Upper lobe of left lung (tissue), 6 donors: ENCODE measurements at places on chromosomes 4 and X. TPM values are rescaled to one million over a fixed set of nuclear protein-coding genes. Genes with fewer than 3 reads are reported as not detected.

CCSER1 gene
- 26.1 TPM for total RNA-seq

OTOP1 gene
- total RNA-seq: not detected

PCDH19 gene
- 0.10 TPM for total RNA-seq

TRIM75 gene
- not detected for total RNA-seq

TAF1 gene
- 31.0 TPM for total RNA-seq

SYNPO2 gene
- 56.3 TPM for total RNA-seq

RUFY3 gene
- total RNA-seq: 76.0 TPM

ZNF674 gene
- total RNA-seq: 3.2 TPM

WNK3 gene
- total RNA-seq: 0.91 TPM

DNA sequence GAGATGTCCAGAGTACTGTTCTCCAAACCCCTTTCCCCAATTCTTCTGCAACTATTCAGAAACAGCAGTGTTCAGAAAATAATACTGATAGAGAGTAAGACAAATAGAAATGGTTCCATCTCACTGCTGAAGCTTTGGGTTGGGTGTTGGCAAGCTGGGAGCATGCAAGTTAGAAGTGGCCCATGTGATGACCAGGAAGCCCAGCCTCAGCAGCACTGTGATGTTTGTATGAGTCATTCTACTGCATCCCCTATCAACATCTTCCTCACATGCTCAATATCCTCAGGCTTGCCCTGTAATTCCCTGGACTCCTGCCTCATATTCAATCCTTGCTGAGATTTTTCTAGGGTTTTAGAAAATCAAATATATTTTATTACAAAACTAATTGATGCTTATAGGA is 96.5 kb downstream of the CHRDL1 start:
- DNase-seq: no peak
- H3K4me1 ChIP-seq: no peaks in the 10 kb centered on the region
- H3K27me3 ChIP-seq: no peaks in the 10 kb centered on the region
- no peak overlapping the region for H3K4me3 ChIP-seq
- no peaks in the 10 kb centered on the region for H3K36me3 ChIP-seq

DNA sequence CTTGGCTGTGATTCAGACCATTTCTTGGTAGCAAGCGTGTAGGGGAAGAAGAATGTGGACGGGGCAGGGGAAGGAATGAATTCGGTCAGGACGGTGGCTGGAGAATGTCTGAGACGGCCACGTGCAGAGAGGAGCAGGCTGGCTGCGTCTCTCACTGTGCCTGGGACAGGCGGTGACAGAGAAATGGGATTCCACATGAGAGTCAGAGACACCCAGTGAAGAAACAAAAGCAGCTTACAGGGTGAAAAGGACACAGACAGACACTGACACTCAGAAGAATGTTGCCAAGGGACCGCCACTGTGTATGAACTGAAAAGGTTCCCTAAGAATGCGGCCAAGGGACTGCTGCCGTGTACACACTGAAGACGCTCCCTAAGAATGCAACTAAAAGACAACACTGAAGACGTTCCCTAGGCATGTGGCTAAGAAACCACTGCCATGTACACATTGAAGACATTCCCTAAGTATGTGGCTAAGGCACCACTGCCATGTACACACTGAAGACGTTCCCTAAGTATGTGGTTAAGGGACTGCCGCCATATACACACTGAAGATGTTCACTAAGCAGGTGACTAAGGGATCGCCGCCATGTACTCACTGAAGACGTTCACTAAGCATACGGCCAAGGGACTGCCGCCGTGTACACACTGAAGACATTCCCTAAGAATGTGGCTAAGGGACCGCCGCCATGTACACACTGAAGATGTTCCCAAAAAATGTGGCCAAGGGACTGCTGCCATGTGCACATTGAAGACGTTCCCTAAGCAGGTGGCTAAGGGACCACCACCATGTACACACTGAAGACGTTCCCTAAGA is 49.1 kb downstream of the DHRSX start:
- no peaks in the 10 kb centered on the region for H3K36me3 ChIP-seq
- DNase-seq: no peak
- no peak overlapping the region for H3K27ac ChIP-seq

GRCh38 chr4:3271131-3271530 is 21.7 kb upstream of the RGS12 start:
- H3K4me3 ChIP-seq: no peak overlapping the region
- no peak overlapping the region for H3K27ac ChIP-seq
- DNase-seq: no peak
- H3K36me3 ChIP-seq: no peaks in the 10 kb centered on the region

- DNase-seq: no peak
- no peak overlapping the region for H3K4me3 ChIP-seq
- H3K4me1 ChIP-seq: no peaks in the 10 kb centered on the region
- no peaks in the 10 kb centered on the region for H3K36me3 ChIP-seq
- no peak overlapping the region for H3K27ac ChIP-seq
Measured at GRCh38 chrX:9913146-9913433, 54.1 kb upstream of the CLDN34 start.

DNA sequence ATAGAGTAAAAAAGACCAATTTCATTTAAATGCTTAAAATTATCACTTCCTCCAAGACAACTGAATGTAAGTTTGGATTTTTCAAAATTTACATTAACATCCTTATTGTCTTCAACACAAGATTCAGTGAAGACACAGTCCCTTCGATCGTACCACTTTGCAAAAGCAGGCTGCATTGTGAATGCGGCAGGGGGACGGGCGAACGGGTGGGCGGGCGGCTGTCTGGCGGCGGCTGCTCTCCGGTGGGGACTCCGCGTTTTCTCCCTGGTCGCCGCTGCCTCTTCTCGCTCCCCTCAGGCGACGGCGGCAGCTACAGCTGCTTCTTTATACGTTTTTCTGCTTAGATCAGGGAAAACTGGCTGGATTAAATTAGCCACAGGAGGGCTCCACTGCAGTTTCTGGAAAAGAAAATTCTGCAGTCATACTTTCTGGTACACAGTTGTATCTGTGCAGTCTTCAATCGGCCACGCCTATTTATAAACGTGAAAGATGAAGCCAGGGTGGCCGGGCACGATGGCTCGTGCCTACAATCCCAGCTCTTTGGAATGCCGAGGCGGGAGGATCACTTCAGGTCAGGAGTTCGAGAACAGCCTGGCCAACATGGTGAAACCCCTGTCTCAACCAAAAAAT is 33.9 kb upstream of the HPF1 start:
- no peaks in the 10 kb centered on the region for H3K27me3 ChIP-seq
- peaks cover 9% of the 10 kb centered on the region for H3K4me1 ChIP-seq
- H3K36me3 ChIP-seq: no peaks in the 10 kb centered on the region
- DNase-seq: no peak

- H3K36me3 ChIP-seq: no peaks in the 10 kb centered on the region
- H3K27me3 ChIP-seq: no peaks in the 10 kb centered on the region
- no peak for DNase-seq
- peak overlapping the region; percentile 23 for H3K27ac ChIP-seq
- H3K4me3 ChIP-seq: no peak overlapping the region
Measured at GRCh38 chr4:138954428-138954827, 61.2 kb upstream of the NOCT start.

DNA sequence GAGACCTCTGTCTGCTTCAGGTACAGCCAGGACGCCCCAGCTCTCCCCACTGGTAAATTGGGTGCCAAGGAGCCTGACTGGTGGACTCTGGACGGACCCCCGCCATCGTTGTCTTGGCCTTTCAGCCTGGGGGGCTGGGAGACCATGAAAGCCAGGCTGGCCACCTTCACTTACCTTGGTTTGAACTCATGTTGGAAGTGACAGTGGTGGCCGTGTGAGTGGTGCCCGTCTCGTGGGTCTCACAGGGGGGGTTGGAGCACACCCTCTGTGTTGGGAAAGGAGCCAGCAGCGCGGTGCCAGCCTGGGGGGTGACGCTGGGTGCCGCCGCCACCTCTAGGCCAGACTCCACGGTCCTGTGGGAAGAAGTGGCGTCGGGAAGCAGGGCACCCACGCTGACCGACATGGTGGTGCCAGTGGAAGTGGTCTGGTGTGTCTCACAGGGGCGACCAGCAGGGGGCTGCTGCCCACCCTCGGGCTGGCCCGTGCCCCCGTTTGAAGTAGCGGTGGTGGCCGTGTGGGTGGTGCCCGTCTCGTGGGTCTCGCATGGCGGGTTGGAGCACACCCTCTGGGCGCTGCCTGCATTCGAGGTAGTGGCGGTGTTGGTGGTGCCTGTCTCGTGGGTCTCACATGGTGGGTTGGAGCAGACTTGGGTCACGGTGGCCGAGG is 9.6 kb upstream of the RENBP start:
- no peaks in the 10 kb centered on the region for H3K27me3 ChIP-seq
- no peak for DNase-seq
- peaks cover 99% of the 10 kb centered on the region for H3K36me3 ChIP-seq
- H3K4me3 ChIP-seq: no peak overlapping the region
- no peak overlapping the region for H3K27ac ChIP-seq

- no peaks in the 10 kb centered on the region for H3K36me3 ChIP-seq
- H3K27me3 ChIP-seq: no peaks in the 10 kb centered on the region
- H3K4me1 ChIP-seq: no peaks in the 10 kb centered on the region
- DNase-seq: no peak
- no peak overlapping the region for H3K27ac ChIP-seq
- no peak overlapping the region for H3K4me3 ChIP-seq
Measured at GRCh38 chrX:153381684-153382532, 19.2 kb downstream of the PNMA6E start.

DNA sequence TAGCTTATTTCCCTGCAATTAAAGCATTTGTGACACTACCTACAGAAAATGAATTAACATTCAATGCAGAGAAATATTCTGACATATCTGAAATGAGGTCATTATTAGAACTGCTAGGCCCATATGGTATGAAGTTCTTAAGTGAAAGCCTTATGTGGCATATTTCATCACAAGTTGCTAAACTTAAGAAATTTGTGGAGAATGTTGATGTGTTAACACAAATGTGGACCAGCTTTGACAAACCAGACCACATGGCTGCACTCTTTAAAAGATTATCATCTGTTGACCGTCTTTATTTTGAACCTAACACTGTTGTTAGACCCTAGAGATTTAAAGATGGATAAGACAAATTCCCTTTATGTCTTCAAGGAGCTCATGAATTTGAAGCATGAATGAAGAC is 1024.1 kb downstream of the RPA4 start:
- no peak overlapping the region for H3K27ac ChIP-seq
- H3K4me1 ChIP-seq: no peaks in the 10 kb centered on the region
- H3K27me3 ChIP-seq: no peaks in the 10 kb centered on the region
- no peak for DNase-seq

GRCh38 chrX:16436348-16437188 is 213.4 kb upstream of the S100G start:
- no peak overlapping the region for H3K4me3 ChIP-seq
- H3K36me3 ChIP-seq: no peaks in the 10 kb centered on the region
- H3K4me1 ChIP-seq: no peaks in the 10 kb centered on the region
- peak; percentile 70 for DNase-seq
- no peak overlapping the region for H3K27ac ChIP-seq

DNA sequence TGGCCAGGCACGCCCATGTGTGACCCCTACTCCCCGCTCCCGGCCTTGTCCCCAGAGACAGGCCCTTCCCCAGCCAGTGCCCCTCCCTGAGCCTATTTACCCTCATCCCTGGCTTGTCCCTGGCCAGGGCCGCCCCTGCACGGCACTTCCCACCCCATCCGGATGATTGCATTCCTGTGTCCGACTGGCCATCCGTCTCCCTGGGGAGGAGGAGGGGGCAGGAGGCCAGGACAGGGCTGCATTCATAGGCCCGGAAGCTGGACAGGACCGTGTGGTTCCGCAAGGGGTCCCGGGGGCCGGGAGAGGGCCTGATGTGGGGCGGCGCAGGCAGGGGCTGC is 22.8 kb downstream of the CTBP1 start:
- H3K27me3 ChIP-seq: no peaks in the 10 kb centered on the region
- no peak for DNase-seq
- H3K27ac ChIP-seq: peak overlapping the region; percentile 61
- peaks cover 12% of the 10 kb centered on the region for H3K4me1 ChIP-seq
- peaks cover 71% of the 10 kb centered on the region for H3K36me3 ChIP-seq
- H3K4me3 ChIP-seq: no peak overlapping the region

GRCh38 chrX:146754268-146754667 is 55.3 kb upstream of the CXorf51B start:
- no peak for DNase-seq
- H3K4me3 ChIP-seq: no peak overlapping the region
- no peak overlapping the region for H3K27ac ChIP-seq
- no peaks in the 10 kb centered on the region for H3K36me3 ChIP-seq

DNA sequence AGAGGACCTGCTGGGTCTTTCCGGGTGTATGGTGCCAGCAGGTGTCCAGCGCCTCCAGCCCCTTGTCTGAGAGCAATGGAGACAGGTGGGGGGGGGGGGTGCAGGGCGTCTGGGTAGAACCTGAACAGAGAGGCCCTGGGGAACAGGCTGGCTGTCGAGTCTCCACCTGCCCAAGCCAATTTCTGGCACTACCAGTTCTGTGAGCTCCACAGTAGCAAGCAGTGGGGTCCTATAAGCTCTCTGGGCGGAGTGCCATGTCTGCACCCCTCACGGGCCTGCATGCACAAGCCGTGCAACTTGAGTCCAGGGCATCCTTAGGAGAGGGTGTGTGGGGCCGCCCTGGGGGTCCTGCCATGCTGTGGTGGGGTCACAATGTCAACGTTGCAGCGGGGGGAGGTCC is 10.1 kb upstream of the FGFR3 start:
- no peak overlapping the region for H3K27ac ChIP-seq
- no peaks in the 10 kb centered on the region for H3K27me3 ChIP-seq
- DNase-seq: no peak

- no peaks in the 10 kb centered on the region for H3K4me1 ChIP-seq
- no peaks in the 10 kb centered on the region for H3K27me3 ChIP-seq
- H3K4me3 ChIP-seq: no peak overlapping the region
- no peaks in the 10 kb centered on the region for H3K36me3 ChIP-seq
Measured at GRCh38 chrX:149208307-149208706, 296.8 kb downstream of the IDS start.

GRCh38 chr4:41331224-41331623 is 74.5 kb downstream of the UCHL1 start:
- no peaks in the 10 kb centered on the region for H3K4me1 ChIP-seq
- H3K27ac ChIP-seq: no peak overlapping the region

- H3K4me1 ChIP-seq: no peaks in the 10 kb centered on the region
- no peak overlapping the region for H3K27ac ChIP-seq
- no peak for DNase-seq
- H3K36me3 ChIP-seq: no peaks in the 10 kb centered on the region
- no peak overlapping the region for H3K4me3 ChIP-seq
Measured at GRCh38 chrX:75986976-75987375, 185.9 kb upstream of the PBDC1 start.

DNA sequence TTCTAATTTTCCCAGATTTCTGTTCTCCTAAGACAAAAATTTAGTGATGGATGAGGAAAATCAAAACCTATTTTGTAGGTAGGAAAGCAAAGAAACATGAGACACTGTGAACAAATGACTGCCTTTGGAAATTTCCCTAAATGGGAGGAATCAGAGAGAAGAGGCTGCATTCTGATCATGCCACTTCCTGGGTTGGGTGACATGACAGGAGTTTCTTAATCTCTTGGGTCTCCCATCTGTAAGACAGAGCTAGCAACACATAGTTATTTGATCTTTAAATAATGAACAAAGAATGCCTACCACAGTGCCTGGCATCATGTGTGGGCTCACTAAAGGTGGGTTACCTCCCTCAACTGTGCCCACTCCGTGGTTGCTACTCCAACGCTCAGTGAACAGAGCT is 57.1 kb downstream of the CCDC149 start:
- DNase-seq: no peak
- no peak overlapping the region for H3K4me3 ChIP-seq
- no peaks in the 10 kb centered on the region for H3K36me3 ChIP-seq
- H3K27me3 ChIP-seq: no peaks in the 10 kb centered on the region
